ENCODE measurements at places on chromosomes 7 and 10. TPM values are rescaled to one million over a fixed set of nuclear protein-coding genes. Genes with fewer than 3 reads are reported as not detected.

DNA sequence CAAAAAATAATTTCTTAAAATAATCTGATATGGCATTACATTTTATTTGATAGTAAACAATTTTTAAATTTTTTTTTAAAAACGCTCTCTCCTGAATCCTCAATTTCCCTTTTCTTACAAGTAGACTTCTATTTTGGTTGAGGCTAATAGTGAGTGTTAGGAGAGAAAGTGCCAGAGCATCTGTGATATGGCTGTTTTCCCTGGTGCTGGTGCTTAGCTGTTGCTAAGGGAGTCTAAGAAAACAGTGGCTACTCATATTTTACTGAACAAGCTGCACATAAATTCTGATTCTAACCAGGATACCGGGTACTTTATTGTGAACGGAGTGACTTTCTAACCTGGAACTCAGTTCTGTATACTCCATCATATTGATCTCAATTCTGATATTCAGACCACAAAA, 311.1 kb upstream of the KIAA1217 start:
- DNase-seq: no peak

DNA sequence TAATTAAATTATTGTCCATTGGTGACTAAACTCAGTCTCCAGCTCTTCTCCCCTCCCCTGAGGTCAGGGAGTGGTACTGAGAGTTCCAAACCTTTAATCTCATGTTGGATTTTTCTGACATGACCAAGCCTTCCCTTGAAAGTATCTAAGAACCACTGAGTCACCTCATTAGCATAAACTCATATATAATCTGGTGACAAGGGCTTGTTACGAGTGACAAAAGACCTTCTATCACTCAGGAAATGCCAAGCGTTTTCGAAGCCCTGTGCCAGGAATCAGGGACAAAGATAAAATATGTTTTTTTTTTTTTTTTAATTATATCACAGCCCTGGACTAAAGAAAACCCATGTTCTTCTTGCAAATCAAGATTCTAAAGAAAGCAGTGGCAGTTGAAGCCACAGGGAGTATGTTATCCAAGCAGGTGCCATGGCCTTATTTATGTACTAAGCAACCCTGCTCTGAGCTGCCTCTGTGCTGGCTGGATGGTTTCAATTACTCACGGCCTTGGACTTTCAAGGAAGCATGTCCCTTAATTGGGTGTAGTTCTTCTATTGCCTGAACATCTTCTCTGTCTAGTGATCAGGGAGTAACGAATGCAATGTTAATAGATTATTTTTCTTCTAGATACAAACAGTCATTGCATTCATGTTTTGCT, 169.0 kb upstream of the PRKCQ start:
- DNase-seq: no peak

DNA sequence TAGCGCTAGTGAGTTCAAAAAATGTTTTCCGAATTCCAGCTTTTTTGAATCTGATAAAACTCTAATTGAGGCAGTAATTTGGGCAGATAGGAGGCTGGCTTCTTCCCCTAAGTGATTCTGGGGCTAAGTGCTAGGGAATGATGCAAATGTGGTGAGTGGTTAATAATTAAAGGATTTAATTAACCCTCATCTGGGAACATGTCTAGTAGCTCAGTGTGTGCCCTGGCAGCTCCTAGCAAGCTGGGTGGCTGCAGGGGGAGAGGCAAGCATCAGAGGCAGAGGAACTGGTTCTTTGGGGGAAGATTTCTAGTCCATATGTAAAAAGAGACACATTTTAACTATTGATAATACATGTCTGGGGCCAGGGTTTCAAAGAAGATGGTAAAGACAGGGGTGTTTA, 354.5 kb downstream of the WDR11 start:
- no peak for DNase-seq

DNA sequence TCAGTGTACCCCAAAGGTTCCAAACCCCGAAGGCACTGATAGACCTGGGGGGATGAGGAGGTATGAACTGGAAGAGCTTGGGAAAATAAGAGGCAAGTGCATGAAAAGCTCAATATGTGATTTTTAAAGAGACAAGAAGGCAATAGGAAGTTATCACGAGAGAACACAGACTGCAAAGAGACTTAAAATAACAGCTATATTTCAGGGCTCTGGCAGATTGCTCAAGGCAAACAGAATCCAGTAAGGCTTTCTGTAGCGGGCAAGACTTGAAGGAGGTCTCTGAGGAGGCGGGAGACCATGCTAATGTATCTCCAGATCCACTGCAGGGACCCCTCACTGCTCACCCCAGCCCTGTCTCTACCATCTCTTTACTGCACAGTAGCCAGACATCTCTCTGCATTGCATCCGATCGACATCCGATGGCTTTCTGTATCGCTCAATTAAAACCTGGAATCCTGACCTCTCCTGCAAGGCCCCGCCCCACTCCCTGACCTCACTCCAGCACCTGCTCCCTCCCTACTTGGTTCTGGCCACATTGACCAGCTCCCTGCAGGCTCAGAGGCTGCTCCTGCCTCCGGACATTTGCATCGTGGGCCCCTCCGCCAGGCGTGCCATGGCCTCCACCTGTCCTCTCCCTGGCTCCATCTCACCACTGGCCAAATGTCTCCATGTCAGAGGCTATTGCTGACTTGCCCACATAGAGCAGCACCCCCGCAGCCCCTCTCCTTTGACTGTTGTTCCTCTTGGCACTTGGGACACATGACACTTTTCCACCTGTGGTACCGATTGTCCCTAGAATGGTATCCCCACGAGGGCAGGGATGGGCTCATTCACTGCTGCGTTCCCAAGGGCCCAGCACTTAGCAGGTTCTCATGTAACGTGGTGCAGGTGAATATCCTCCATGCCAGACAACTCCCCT, 118.0 kb downstream of the PRKAG2 start:
- DNase-seq: no peak

- DNase-seq: no peak
These were observed 29.8 kb upstream of the PODXL start for GRCh38 chr7:131586259-131586658.

GRCh38 chr10:78764436-78764835, 304.3 kb upstream of the ZMIZ1 start:
- DNase-seq: no peak

Gene SRRM3
- 1.6 TPM for total RNA-seq

Gene DPY19L1
- total RNA-seq: 13.8 TPM

Gene TMEM236
- 1.3 TPM for total RNA-seq
